HuH-7 (cell line): ENCODE measurements at places on chromosomes 5 and 9.

- DNase-seq: no peak
Measured at GRCh38 chr9:87664153-87665060, 61.5 kb upstream of the CTSL start.

GRCh38 chr5:10702040-10702629, 58.9 kb downstream of the DAP start:
- no peak for DNase-seq

GRCh38 chr5:168603746-168604145, 24.6 kb upstream of the PANK3 start:
- DNase-seq: no peak

- no peak for DNase-seq
Measured at GRCh38 chr9:84990416-84990815, 320.9 kb downstream of the NTRK2 start.

- no peak for DNase-seq
Measured at GRCh38 chr5:69285448-69286116, 47.0 kb downstream of the CCDC125 start.

DNA sequence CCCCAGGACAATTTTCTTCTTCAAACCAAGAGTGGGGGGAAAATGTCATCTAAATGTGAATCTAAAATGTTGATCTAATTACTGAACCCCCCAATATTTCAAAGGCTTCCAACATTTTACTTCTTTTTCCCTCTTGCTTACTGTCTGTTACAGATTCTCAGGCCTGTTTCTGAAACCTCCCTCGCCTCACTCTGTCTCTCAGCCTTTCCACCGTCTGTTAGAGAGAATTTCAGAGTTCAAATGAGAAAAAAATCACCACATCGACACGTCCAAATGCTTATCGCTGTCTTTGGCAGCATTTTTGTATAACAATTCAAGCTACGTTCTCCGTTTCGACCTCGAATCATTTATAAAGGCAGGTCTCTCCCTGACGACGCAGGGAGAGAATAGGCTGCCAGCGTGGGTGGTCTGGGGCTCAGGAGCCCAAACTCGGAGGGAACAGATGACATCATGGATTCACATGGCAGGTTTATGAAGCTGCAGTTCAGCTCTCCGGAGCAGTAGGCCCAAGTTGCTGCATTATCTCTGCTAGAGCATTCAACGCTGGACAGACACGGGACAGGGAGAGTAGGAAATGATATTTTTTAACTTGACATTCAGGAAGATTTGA, 139.8 kb downstream of the GAS1 start:
- no peak for DNase-seq

DNA sequence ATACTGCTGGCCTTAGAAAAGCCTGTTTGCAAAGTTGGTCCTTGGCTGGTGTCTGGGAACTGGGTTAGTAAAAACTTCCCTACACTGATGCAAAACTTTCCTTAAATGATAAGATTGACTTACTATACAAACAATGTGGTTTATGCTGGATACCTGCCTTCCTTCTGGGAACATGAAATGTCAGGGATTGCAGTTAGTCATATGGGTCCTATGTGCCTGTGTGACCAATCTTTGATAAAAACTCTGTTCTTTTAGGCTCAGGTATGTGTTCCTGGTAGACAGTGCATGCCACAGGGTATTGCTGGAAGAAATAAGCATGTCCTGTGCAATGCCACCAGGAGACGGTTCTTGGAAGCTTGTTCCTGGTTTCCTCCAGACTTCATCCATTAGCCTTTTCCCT, 173.3 kb downstream of the RMI1 start:
- DNase-seq: no peak

GRCh38 chr5:152259702-152260101, 145.4 kb downstream of the NMUR2 start:
- DNase-seq: no peak

DNA sequence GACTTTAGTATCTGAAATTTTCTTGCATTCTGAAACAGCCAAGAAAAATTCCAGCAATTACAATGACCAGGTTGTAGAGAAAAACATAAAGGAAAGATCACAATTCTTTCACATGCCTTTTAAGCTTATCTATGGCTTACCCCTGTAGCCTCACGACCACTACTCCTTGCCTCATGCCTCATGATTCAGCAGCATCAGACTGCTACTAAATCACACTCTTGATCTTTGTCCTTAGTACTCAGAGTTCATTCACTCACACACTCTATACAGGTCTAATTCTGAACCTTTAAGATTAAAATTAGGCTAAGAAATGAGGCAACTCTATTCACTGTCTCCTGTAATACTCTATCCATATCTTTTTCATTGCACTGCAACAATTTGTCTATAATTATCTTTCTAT, 415.1 kb downstream of the MLLT3 start:
- DNase-seq: no peak

DNA sequence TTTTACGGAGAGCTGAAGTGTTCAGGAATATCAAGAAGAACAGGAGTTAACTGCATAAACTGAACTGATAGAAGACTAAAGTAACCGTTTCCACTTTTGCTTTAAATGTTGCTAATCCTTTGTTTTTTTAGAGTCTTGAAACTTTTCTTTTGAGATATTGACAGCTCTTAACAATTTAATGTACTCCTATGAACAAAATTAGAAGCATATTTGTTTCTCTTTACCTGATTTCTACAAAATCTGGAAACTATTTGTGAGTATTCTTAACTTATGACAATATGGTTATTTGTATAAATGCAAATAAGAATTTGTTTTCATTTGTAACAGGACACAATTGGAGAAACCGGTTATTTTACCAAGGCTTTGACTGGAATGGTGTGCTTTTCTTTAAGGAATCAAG, 89.5 kb upstream of the FAM120A start:
- no peak for DNase-seq

DNA sequence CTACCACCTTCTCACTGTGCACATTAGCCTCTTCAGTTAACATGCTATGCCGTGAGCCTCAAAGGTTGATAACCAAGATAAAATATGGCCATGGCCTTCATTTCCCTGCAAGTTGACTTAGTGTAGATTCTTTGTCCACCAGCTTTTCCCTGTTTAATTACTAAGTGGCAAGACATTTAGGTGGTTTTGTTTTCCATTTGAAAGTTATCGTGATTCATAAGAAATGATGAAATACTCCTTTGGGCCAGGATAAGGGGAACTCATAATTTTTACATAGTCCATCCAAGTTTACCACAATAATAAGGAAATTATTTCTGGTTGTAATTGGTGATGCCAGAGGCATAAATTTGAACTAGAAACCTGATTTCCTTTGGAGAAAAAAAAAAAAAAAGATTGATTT, 609.6 kb downstream of the TAF11L14 start:
- DNase-seq: no peak

GRCh38 chr5:78771260-78772205, 123.0 kb upstream of the LHFPL2 start:
- no peak for DNase-seq

DNA sequence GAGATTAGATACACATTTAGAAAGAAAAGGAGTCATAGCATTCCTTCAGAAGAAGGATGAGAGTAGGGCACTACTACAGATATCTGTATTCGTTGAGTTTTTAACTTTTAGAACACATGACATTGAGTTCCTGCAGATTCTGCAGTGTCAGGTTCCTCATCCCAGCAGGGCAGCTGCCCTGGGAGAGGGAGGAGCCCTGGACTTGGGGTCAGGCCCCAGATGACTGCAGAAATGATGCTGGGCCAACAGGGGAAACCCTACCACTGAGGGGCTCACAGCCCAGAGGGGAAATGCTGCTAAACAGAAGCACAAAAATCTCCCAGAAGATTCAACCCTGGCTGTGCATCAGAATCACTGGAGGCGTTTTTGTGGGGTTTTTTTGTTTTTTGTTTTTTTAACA, 68.9 kb upstream of the TAF1L start:
- DNase-seq: no peak

- no peak for DNase-seq
Measured at GRCh38 chr9:8241201-8241600, 441.6 kb upstream of the DMAC1 start.

DNA sequence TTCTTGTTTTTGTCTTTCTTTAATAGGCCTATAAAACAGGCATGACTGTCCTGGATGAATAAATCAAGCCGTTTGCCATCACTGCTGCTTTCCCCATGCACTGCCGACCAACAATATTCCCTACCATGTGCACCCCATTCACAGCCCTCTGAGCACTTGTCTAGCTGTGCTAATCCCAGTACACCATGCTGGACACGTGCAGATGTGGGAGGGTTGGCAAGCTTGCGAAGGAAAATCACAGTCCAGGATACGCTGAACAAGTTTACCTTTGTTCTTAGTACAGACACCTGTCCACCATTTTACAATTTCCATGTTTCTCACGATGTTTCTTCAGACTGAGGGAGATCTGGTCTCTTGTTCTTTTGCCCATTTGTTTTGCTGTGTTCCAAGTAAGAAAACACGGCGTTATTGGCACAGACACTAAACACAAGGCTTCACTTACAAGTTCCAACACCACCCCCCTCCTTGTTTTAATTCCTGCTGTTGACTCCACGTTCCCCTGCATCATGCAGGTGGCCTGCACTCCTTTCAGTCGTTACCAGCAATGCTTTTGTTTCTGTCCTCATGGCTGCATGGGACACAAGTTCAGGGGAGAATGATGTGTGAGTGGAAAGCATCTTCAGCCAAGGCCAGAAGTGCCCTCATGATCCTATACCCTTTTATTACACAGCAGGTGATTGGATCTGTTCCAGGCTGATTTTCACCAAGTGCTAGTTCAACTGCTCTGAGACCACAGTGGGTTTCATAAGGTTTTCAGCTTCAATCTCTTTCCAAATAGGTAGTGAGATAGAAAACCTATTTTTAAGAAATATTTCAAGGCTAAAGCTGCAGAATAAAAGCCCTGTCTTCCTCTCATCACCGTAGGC, 608.9 kb downstream of the IRX1 start:
- DNase-seq: no peak

GRCh38 chr9:68629042-68629441, 76.0 kb upstream of the PIP5K1B start:
- DNase-seq: no peak

DNA sequence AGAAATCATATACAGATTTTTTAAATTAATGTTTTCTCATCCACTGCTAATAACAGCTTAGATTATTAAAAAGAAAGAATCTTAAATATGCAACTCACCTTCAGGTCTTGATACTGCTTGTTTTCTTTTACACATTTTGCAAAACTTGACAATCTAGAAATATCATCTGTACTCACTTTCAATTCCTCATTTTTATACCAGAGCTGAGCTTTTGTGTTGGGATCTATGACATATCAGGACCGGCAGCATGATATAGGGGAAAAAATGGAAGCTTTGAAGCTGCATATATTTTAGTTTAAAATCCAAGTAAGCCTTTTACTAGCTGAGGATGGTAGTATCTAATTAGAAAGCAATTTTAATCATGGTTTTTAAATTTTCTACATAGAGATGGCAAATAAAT, 75.7 kb upstream of the SMARCA2 start:
- DNase-seq: no peak

- DNase-seq: no peak
Measured at GRCh38 chr5:124907098-124907644, 160.7 kb upstream of the ZNF608 start.

- no peak for DNase-seq
Measured at GRCh38 chr5:51961154-51961562, 577.9 kb downstream of the ISL1 start.

GRCh38 chr5:36759117-36759516, 117.5 kb upstream of the NIPBL start:
- DNase-seq: no peak

DNA sequence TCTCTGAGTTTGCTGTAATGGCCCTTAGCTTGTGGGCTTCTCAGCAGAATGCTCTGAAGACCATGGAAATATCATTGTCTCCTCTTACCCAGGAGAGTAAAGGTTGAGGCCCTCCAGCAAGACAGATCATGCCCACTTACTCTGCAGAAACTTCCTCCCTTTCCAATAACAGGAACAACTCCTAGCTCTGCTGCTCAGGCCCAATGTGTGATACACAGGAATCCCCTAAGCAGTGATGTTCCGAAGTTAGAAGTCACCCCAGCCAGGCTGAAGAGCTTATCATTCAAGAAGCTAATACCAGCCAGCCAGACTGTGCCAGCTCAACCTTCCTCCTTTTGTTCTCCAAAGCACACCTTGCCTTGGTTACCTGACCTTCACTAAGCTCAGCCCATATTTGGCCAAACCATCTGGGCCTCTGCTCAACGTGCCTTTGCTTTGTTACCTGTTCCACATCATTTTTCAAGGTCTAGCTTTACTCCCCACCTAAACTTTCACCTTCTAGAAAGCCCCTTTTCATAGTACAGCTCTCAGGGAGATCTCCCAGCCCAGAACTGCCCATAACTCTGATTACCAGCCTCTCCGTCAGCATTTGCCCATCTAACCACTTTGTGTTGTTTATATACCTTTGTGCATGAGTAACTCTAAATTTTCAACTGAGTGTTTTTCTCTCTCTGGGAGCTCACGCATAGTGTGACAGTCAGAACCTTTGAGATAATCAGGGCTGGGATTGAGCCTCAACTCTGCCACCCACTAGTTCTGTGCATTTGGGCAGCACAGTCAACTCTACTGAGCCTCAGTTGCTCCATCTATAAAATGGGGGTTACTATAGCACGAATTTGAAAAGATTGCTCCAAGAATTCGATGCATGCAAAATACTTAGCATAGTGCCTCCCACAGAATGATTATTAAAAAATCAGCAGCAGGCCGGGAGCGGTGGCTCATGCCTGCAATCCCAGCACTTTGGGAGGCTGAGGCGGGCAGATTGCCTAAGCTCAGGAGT, 107.6 kb upstream of the CPEB4 start:
- DNase-seq: no peak

GRCh38 chr5:56565644-56566043, 249.7 kb upstream of the MAP3K1 start:
- DNase-seq: no peak

DNA sequence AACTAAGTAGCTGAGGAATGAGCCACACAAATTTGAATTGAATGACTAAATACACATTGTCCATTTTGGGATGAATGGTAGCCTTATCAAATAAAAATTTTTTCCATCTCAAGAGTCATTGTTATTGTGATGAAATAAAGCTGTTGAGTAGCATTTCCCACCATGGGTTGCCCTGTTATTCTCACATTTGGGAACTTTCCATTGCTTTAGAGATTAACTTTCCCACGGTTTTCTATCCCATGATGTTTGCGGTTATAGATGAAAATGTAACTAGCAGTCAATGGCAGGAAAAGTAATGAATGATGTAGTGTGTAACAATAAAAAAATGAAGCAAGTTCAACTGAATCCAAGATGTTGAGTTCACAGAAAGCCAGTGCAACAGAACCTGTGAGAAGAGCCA, 59.9 kb upstream of the PLPP1 start:
- no peak for DNase-seq

DNA sequence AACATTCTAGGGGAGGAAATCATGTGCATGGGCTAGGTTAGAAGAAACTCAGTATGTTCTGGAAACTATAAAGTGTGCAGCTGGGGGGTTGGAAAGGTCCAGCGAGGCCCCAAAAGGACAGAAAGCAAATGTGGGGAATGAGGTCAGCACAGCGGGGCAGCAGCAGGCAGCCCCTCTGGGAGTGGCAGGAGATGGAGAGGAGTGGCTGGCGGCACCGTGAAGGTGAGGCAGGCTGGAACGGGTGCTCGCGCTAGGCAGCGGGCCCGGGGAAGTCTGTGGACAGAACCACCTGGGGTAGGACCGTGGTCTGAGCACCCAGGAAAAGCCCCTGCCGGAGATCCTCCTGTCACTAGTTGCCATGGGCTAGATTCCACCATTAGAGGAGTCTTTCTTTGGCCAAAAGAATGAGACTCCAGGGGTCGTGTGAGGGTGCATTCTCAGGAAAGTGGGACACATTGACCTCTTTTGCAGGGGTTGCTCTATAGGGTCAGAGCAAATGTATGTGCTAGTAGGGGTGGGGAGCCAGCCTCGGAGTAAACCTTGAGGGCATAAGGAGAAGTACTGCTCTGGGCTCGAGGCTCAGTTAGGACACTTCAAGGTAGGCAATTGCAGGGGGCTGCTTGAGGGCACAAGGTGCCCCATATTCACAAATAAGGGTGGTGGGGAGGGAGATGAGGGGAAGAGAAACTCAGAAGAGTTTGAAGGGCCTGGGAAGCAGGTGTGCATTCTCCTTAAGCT, 61.2 kb downstream of the IL6ST start:
- DNase-seq: no peak
